ENCODE measurements at places on chromosomes 4 and X.

DNA sequence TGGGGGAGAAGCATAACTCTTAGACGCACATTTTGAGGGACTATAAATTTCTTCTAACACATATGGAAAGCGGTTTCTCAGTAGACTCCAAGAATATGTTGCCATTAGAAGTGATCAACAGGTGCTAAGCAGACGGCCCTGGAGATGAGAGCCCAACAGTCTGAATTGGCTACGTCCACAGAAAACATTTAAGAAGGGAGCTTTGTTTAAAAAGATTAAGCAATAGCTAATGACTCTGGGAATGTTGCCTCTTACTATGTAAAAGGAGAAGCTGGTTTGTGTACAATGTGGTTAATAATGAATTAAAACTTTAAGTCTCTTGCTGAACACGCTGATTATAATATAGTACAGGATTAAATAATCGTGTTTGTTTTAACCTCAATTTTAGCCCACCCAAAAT is 399.5 kb downstream of the SMARCA1 start:
- DNase-seq = no peak

- DNase-seq = no peak
Measured at GRCh38 chr4:130143656-130144055, 1047.7 kb downstream of the C4orf33 start.

GRCh38 chr4:101031971-101032370 is 315.4 kb downstream of the PPP3CA start:
- no peak for DNase-seq

DNA sequence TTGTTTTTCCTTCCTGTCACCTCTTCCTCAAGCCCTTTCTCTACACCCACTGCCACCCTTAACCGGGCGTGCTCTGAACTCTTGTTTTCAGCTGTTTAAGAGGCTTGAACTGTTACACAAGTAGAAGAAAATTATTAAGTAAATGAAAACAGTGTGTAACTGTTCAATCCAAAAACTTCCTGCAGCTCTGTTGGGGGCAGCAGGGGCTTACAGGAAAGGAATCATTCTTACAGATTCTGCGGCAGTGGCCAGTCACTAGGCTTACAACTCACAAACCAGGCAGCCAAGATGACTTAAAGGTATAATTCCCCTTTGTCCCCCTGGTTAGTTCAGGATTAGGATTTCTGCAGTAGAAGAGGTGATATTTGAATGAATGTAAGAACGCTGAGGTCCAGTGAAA is 70.2 kb upstream of the ETNPPL start:
- DNase-seq = no peak

DNA sequence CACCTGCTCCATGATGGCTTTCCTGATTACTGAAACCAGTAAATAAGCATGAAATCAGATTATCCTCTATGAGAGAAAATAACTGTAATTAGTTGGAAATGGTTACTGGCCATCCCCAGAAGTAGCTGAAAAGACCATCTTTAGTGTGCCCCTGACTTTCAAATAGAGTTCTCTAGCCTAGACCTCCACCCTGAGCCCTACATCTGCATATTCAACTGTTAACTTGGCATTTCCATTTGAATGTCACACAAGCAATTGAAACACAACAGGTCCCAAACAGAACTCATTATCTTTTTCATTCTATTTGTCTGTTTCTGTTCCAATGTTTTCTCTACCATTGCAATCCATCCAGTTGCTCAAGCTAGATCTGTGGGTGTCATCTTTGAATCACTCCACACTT is 952.3 kb downstream of the RPA4 start:
- no peak for DNase-seq

DNA sequence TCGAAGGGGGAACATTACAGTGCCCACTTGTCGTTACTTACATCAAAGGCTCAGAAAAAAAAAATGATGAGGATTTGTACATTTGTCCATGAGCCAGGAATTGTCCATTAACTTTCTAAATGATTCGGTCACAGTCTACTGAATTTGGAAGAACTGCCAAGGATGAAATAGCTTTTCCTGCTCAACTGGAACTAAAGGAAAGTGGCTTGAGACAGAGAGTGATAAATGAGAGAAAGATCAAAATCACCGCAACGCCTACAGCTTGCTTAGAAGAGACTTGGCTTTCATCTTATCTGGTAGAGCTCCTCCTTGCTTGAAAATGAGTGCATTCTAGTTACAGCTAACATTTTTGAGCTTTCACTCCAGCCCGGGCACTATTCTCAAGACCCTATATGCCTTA is 55.5 kb upstream of the ADGRG2 start:
- DNase-seq = no peak

DNA sequence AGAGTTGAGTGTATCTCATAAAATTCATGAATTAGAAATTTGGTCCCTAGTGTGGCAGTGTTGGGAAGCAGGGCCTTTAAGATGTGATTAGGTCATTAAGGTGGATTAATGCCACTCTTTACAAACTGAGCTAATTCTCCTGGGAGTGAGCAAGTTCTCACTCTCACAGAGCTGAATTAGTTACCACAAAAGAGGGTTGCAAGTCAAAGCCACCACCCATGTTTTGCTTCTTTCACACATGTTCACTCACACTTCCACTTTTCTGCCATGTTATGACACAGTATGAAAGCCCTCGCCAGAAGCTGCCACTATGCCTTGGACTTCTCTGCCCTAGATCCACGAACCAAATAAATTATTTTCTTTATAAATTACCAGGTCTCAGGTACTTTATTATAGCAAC is 332.1 kb downstream of the ARAP2 start:
- no peak for DNase-seq

- DNase-seq = no peak
Measured at GRCh38 chr4:16195209-16195608, 31.1 kb downstream of the TAPT1 start.

- DNase-seq = no peak
Measured at GRCh38 chr4:125750399-125750798, 435.6 kb downstream of the FAT4 start.

DNA sequence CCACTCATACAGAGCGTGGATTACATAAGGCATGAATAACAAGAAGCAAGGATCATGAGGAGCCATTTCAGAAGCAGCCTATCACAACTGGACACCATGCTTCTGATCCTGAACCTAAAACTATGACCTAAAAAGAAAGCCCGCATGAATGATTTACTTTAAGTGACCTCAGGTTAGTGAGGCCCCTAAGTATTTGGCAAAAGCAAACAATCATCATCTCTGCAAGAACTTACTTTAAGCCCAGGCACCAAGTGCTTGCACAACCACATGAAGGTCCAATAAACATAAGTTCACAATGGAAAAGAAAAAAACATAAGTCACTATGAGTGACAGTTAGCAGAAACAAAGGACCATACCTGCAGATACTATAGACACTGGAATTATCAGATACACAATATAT is 7.9 kb upstream of the MBTPS2 start:
- DNase-seq = no peak

DNA sequence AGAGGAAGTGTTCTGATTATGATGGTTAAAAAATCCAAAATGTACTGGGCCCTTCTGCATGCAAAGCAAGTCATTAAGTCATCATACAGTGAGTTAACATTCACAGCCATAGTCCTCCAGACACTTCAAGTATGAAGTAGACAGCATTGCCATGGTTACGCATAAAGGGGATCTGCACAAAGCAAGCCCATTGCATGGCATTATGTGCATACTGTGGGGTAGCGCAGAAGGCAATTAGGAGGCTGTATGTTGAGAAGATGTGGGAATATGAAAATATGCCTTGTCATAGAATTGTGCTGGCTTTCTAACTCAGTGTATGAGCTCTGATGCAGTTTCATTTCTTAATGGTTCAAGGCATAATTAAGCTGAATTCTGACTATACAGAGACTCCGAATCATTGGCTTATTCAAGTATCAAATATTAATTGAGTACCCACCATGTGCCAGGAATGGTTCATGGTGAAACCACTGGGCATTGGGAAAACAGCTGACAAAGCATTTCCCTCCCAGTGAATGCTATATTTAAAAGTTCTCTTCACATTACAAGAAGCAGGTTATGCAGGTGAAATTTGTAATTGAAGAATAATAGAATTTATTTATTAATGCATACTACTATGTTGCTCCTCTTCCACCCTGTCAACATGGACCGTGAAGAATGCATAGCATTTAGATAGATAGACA is 588.9 kb downstream of the ZNF674 start:
- no peak for DNase-seq

GRCh38 chr4:78061939-78062570 is 4.9 kb downstream of the FRAS1 start:
- no peak for DNase-seq

DNA sequence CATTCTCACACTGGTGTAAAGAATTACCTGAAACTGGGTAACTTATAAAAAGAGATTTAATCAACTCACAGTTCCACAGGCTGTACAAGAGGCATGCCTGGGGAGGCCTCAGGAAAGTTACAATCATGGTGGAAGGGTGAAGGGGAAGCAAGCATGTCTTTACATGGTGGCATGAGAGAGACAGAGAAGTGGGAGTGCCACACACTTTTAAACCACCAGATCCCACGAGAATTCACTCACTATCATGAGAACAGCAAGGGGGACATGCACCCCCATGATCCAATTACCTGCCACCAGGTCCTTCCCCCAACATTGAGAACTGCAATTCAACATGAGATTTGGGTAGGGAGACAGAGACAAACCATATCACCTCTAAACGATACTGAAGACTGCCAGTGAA is 23.0 kb downstream of the EPGN start:
- no peak for DNase-seq

GRCh38 chrX:126338916-126339315 is 172.8 kb upstream of the DCAF12L2 start:
- DNase-seq = no peak

GRCh38 chr4:88138561-88138960 is 19.9 kb downstream of the ABCG2 start:
- DNase-seq = no peak

GRCh38 chr4:148998719-148999118 is 556.5 kb upstream of the NR3C2 start:
- DNase-seq = no peak

GRCh38 chr4:158783785-158784184 is 15.0 kb downstream of the FNIP2 start:
- no peak for DNase-seq

GRCh38 chr4:90064196-90064595 is 63.0 kb upstream of the CCSER1 start:
- DNase-seq = no peak

- no peak for DNase-seq
Measured at GRCh38 chr4:147528054-147528453, 47.2 kb downstream of the EDNRA start.

GRCh38 chrX:99172958-99173357 is 1237.1 kb downstream of the PCDH19 start:
- no peak for DNase-seq

Measured in midbrain (tissue), 1 donor.